ENCODE measurements at places on chromosomes 2 and 18. TPM values are rescaled to one million over a fixed set of nuclear protein-coding genes. Genes with fewer than 3 reads are reported as not detected.

- DNase-seq, result no peak
- no peak overlapping the region for H3K4me3 ChIP-seq
- H3K36me3 ChIP-seq, result no peaks in the 10 kb centered on the region
- no peak overlapping the region for H3K27ac ChIP-seq
- H3K4me1 ChIP-seq, result no peaks in the 10 kb centered on the region
- no peaks in the 10 kb centered on the region for H3K27me3 ChIP-seq
Measured at GRCh38 chr2:182207049-182207746, 219.6 kb downstream of the PDE1A start.

DNA sequence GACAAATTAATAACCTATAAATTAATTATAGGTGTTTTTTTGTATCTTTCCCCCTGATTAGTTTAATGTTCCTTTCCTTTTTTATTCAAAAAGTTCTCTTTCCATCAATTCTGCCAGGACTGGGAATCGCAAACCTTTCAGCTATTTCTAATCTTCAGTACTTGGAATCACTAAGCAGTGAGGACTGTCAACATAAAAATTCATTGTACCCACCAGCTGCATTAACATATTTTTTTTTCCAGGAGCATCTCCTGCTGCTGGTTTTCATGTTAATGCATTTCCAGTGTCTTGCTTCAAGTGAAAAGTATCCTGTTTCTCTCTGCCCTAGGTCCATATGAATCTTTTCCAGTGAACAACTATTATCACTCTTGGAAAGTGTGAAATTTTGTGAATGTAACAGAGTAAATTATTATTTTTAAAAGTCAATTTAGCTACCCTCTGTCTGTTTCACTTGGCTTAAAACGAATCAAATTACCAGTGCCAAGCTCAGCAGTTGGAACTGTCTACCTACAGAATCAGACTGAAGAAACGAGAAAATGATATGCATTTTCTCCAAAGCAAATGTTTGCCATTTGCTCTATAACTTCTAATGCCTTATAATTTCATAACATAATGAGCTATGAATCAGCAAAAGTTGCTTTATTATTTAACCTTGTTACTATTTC, 804.4 kb downstream of the EPHA4 start:
- DNase-seq, result no peak
- no peaks in the 10 kb centered on the region for H3K36me3 ChIP-seq
- no peak overlapping the region for H3K27ac ChIP-seq
- H3K4me1 ChIP-seq, result no peaks in the 10 kb centered on the region
- no peak overlapping the region for H3K4me3 ChIP-seq
- no peaks in the 10 kb centered on the region for H3K27me3 ChIP-seq

DNA sequence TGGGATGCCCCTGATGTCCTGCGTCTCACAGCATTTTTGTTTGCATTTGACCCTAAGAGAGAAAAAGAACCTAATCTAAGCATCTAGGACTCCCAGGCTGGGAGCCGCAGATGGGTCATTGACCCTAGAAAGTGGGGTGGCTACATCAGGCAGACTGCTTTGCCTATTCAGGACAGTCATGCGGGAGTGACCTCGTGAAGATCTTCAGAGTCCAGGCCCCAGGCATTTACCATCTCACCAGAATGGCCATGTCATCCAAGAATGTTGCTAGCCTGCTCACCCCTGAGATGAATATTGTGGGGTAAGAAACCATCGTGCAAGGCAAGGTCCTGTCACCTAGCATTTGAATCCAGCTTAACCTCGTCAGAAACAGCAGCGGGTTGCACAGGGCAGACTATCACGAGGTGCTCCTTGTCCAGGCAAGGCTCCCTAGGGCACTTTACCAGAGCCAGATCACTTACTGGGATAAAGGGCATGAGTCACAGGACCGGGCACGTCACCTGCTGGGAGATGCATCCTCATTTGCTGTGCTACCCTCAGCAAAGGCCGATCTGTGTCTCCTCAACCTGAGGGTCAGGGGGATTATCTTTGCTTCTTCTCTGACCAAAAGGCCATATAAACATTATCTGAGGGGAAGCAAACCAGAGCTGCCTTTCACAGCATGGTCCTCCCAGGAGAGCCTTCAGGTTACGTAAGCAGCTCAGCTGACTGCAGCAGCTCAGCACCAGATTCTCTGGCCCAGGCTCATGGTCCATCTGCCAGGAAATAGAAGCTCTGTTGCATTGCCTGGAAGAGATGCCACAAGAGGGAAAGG, 162.3 kb downstream of the ACKR3 start:
- no peak for DNase-seq
- no peaks in the 10 kb centered on the region for H3K36me3 ChIP-seq
- no peaks in the 10 kb centered on the region for H3K27me3 ChIP-seq
- H3K27ac ChIP-seq, result no peak overlapping the region
- no peak overlapping the region for H3K4me3 ChIP-seq
- no peaks in the 10 kb centered on the region for H3K4me1 ChIP-seq

The MYO7B gene
- 5.2 TPM for polyA plus RNA-seq

DNA sequence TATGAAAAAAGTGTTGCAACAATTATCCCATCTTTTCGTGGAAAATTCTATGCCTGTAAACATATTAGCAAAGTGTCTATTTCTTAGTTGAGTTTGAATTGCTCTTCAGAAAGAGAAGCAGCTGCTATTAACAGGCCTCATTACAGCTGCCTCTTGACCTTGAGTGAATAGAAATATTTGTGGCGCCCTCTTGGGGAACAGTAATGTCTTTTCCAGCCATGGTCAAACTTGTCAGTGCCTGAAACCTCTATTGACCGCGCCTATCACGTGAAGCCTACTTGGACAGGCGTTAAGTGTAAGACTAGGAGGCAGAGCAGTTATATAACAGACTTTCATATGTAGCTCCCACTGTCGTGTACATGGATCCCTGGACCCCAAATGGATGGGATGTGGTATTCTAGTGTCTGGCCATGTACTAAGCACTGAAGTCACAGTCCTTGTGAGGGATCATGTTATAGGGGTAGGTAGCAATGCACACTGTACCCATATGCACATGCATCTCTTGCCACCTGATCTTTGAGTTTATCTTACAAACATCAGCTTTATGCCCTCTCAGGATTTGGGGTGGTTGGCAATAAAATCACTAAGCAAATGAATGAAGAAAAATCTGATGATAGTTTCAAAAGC, 245.0 kb downstream of the PTGR3 start:
- H3K4me3 ChIP-seq, result no peak overlapping the region
- no peaks in the 10 kb centered on the region for H3K4me1 ChIP-seq
- H3K27me3 ChIP-seq, result no peaks in the 10 kb centered on the region
- DNase-seq, result no peak
- no peak overlapping the region for H3K27ac ChIP-seq

The FTCDNL1 gene
- 2.2 TPM for polyA plus RNA-seq

Data from thymus (tissue), 14 donors.